Activated CD8-positive, alpha-beta memory T cell treated with anti-CD3 and anti-CD28 coated beads for 1 hour (primary cell): ENCODE measurements at places on chromosomes 7 and 10.

- no peak for DNase-seq
These were observed 191.3 kb downstream of the CUX1 start for GRCh38 chr7:102008535-102009262.

- DNase-seq = no peak
These were observed 131.6 kb downstream of the ACTR3B start for GRCh38 chr7:152891160-152891621.

DNA sequence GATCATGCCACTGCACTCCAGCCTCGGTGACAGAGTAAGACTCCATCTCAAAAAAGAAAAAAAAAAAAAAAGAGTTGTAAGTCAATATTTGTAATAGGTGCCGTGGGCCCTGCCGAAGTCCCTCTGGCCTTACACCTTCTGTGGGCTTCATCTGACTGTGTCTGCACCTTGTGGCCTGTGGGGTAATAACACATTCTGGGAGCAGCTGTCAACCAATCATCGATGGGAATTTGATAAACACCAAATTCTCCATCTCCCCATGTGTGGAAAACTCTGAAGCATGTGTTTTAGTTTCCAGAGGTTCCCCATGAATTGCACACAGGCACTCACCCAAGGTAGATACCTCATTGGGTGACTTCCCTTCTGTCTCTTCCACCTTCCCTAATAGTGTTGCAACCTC lies 10.8 kb downstream of the ZNF394 start:
- no peak for DNase-seq

DNA sequence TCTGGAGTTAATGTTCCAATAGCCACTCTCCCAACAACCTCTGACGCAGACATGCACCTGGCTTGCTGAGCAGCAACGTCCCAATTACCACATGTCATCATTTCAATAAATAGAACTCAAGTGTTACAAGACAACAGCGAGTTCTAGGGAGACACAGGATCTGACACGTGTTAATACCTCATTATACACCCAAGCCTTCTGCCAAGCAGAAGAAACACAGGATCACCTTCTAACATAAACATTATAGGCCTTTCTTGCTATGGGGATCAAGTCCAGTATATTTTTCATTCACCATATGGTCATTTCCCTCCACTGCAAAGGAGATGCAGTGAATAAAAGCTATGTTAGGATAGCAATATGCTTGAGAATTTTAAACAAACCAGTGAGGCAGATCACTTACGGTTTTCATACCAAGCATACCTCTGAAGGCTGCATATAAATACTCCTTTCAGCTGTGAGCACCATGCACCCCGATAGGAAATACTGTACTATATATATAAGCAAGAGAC lies 74.2 kb downstream of the JAZF1 start:
- DNase-seq = no peak

DNA sequence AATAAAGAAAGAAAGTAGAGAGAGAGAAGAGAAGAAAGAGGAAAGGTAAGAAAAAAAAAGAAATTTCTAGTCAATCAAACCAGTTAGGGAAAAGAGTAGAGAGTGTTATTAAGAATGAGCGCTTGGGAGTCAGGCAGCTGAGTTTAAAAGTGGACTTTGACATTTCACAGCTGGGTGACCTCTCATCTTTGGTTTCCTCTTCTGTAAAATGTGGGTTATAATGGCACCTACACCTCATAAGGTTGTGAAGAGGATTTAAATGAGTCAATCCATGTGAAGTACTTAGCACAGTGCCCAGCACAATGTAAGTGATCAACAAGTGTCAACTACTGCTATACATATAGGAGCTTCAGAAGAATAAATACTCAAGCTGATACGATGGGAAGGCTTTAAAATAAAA lies 12.2 kb downstream of the HOXA1 start:
- DNase-seq = no peak

GRCh38 chr10:47189802-47190201 lies 110.2 kb upstream of the GDF10 start:
- no peak for DNase-seq

DNA sequence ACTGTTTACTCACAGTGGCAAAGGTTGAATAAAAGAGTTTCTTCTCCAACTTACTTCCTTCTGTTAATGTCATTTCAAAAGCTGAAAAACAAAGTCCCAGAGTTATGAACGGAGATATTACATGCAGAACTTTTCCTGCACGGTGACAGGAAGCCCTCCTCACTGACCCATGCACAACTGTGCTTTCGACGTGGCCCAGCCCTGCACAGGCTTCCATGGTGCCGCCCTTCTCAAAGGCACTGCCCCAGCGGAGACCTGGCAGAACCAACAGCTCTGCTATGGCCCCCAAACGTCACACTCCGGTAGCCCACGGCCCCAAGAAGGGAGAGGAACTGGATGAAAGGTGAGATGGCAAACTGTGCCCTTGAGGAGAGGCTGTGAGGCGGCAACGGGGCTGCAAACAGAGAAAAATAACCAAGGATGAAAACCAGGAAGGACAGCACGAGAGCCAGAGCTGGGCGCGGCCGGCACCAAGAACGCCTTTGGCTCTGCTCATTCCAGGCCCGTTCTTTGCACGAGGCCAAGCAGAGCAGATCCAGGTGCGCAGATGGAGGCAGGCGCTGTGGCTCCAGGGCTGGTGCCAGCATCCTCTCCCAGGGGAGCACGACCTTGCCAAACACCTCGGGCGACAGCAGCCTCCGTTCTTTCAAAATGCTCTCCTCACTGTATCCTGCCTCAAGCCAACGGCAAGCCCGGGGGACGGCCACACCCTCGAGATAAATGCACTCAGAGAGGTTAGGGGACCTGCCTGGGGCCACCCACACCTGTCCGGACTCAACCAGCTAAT lies 7.0 kb upstream of the FUOM start:
- no peak for DNase-seq

- DNase-seq = no peak
These were observed 3.8 kb upstream of the CH25H start for GRCh38 chr10:89210794-89211425.

DNA sequence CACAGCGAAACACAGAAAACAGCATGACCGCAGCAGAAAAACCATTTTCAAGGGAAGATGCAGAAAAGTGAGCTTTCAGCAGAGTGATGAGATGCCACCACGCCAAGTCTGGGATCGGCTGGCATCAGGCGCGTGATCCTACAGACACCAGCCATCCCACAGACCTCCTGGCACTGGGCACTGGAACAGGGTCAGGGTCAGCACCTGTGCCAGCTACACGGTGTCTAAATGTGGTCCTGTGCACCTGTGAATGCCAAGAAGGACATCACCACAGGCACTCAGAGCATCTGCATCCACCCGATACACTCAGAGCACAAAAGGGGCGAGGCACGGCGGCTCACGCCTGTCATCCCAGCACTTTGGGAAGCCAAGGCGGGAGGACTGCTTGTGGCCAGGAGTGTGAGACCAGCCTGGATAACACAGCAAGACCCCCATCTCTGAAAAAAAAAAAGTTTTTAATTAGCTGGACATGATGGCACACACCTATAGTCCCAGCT lies 31.5 kb downstream of the STK32C start:
- DNase-seq = no peak

GRCh38 chr10:124450783-124451057 lies 885 bp upstream of the NKX1-2 start:
- no peak for DNase-seq

DNA sequence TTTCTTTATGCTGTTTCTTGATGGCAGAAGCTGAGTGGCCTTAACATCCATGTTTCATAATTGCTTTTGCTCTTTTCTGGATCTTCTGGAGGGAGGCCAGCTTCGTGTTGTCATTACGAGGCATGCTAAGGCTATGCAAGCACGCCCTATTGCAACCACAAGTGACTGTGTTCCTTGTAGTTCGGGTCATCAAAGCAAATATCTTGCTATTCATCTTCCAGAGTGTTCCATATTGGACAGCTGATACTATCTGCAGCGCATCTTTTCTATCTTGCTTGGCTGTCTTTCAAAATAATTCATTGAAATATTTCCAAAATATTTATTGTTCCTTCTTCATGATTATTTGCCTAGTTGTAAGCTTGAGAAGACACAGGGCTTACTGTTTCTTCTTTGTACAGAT lies 5.0 kb downstream of the EPHB6 start:
- no peak for DNase-seq

- DNase-seq = no peak
These were observed 28.3 kb downstream of the TBATA start for GRCh38 chr10:70756700-70757360.

DNA sequence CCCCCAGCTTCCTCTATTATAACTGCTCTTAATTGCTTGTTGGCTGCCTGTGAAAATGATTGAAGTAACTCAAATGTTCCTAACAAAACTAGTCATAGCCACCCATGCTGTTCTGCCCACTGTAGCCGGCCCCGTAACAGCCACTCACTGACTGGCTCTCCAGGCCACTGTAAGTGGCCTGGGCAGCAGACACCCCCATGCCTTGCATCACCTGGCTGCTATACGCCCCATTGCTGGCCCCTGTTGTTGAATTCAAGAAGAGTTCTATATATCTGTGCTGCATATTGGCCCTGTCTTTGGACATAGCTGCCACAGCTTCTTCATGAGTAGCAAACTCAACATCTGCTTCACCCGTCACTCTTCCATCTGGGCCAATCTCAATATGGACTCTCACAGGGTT lies 15.1 kb downstream of the FXYD4 start:
- no peak for DNase-seq

DNA sequence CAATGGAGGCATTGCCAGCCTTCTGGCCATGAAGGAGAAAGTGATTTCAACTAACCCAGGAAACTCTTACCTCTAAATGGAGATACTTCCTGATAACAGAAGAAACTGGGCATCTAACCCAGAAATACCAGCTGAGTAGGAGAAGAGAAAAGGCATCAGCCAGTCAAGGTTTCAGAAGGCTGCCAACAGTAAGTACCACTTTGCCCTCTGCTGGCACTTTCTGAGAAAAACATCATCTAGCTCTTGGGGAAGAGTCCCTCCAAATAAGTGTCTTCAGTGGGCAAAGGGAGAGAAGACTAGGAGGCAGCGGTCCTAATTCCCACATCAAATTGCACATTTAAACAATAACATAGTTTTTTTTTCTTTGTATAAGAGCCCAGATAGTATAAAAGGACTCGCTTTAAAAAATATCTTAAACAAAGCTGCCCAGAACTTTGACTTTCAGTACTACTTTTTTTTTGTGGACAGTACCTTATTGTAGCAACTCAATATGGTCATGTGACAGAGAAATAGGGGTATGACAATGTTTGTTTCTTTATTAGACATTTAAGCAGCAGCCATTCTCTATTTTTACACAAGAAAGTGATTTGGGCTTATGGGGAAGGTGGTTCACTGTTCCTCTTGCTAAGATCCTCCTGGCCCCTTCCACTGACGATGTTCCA lies 157.3 kb downstream of the CTTNBP2 start:
- DNase-seq = no peak

- DNase-seq = no peak
These were observed 120.8 kb downstream of the NRCAM start for GRCh38 chr7:108335269-108335918.

DNA sequence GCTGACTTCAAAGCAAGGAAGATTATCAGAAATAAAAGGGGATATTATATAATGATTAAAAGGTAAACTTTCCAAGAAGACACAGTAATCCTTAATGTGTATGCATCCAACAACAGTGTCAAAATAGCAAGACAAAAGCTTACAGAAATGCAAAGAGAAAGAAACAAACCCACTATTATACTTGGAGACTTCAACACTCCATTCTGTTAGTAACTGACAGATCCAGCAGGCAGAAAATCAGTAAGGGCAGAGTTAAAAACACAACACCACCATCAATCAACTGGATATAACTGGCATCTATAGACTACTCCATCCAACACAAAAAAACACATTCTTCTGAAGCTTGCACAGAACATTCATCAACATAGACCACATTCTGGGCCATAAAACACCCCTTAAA lies 103.8 kb downstream of the OR13A1 start:
- no peak for DNase-seq

DNA sequence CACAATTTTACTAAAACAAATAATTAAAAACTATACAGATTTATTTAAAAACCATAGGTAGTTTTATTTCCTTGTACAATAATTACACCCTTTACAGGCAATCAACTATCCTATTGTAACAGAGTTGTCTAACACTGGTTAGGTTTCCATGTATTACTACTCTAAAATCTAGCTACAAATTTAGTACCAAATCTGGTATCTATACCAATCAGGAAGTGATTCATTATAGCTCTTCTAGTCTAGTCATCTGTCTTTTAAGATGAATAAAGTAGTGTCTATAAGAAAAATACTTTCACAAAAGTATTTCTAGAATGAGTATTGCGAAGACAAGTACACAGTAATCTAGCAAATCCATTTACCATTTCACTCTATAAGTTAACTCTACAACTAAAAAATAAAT lies 16.9 kb downstream of the ZNF800 start:
- no peak for DNase-seq

DNA sequence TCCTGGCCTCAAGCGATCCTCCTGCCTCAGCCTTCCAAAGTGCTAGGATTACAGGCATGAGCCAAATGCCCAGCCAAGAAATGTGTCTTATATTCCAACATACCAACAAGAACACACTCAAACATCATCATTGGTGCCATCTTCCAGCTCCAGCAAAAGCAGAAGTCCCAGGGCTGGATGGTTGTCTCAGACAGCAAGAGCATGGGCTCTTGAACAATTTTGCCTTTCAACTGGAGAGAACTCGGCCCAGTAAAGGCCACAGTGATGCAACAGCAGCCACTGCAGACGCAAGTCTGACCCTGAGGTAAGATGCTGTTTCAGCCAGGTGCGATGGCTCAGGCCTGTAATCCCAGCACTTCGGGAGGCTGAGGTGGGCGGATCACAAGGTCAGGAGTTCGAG lies 52.8 kb upstream of the NFE2L3 start:
- no peak for DNase-seq

GRCh38 chr7:91929463-91929862 lies 11.2 kb upstream of the AKAP9 start:
- DNase-seq = no peak

GRCh38 chr10:86649471-86650150 lies 4.7 kb upstream of the OPN4 start:
- no peak for DNase-seq

GRCh38 chr10:116184512-116184794 lies 88.6 kb downstream of the GFRA1 start:
- DNase-seq = no peak

DNA sequence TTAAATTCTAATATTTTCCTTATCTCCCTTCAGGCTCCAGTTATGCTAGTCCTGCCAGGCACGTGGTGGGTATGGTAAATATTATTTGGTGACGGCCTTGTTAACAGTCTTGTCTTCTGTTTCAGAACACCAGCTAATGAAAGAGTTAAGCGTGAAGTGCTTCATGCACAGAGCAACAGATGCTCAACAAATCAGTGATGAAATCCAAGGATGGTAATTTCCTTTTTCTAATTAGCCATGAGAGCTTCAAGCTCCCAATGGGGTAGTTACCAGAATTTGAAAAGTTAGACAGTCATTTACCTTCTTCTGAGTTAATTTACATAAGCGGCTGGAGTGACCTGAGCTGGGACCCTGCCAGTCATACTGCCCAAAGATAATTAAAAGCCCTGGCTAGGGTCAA lies 1.9 kb upstream of the OTUD1 start:
- DNase-seq = no peak

- DNase-seq = no peak
These were observed 135.3 kb downstream of the KIAA1217 start for GRCh38 chr10:24344279-24344678.

GRCh38 chr7:91949221-91950009 lies 8.8 kb downstream of the AKAP9 start:
- no peak for DNase-seq

- DNase-seq = no peak
These were observed 2.5 kb downstream of the UFSP1 start for GRCh38 chr7:100886936-100887515.
